NCI-H1694 treated with DMSO at 0.1 percent for 48 hours (cell line): ENCODE measurements at places on chromosomes 4 and X.

DNA sequence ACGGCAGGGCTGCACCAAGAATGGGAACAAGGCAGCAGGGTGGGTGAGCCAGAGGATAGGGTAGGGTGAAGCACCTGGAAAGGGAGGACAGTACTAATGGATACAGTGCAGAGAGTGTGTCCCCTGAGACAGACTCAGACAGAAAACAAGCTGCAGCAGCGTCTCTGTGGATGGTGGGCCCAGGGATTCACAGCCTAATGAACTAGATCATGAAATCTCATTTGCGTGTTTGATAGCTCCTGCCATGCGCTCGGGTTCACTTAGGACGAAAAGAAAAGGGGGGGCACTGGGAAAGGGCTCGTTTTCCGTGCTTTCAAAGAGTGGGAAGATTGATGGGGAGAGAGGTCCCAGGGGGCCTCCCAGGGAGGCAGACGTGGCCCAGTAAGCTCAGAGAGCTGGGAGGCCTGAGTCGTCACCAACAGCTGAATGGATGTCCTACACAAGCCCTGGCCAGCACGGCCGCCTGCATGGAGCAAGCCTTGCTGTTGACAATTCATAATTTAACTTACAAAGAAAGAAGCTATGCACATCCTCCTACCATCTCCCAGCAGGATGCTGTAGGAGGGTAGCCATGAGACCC is 446.9 kb downstream of the BCOR start:
- no peak for DNase-seq

DNA sequence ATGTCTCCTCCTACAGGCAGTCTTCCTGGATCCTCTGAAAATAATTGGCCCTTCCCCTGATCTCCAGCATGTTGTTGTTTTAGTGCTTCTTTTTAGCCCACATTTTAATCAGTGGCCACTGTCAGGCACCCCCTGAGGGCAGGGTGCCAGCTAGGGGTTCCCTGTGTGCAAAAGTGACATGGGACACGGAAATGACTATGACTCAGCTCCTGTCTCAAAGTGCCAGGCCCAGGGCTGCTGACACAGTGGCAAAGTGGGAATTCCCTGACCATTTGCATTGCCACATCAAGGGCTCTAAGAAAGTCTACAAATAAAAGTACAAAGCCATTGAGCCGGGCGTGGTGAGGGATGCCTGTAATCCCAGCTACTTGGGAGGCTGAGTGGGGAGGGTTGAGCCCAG is 24.8 kb downstream of the HMX1 start:
- no peak for DNase-seq

- no peak for DNase-seq
These were observed 10.0 kb downstream of the MAGEB17 start for GRCh38 chrX:16177260-16177659.

- no peak for DNase-seq
These were observed 153.6 kb downstream of the RBMX2 start for GRCh38 chrX:130555341-130555740.

GRCh38 chr4:87354168-87355102 is 31.8 kb upstream of the HSD17B13 start:
- no peak for DNase-seq

GRCh38 chrX:119638725-119639471 is 32.7 kb upstream of the NKRF start:
- no peak for DNase-seq
